Kidney tubule cell (primary cell): ENCODE measurements at places on chromosomes 2 and 18.

- DNase-seq, result no peak
These were observed 132.2 kb downstream of the FMNL2 start for GRCh38 chr2:152466980-152467676.

DNA sequence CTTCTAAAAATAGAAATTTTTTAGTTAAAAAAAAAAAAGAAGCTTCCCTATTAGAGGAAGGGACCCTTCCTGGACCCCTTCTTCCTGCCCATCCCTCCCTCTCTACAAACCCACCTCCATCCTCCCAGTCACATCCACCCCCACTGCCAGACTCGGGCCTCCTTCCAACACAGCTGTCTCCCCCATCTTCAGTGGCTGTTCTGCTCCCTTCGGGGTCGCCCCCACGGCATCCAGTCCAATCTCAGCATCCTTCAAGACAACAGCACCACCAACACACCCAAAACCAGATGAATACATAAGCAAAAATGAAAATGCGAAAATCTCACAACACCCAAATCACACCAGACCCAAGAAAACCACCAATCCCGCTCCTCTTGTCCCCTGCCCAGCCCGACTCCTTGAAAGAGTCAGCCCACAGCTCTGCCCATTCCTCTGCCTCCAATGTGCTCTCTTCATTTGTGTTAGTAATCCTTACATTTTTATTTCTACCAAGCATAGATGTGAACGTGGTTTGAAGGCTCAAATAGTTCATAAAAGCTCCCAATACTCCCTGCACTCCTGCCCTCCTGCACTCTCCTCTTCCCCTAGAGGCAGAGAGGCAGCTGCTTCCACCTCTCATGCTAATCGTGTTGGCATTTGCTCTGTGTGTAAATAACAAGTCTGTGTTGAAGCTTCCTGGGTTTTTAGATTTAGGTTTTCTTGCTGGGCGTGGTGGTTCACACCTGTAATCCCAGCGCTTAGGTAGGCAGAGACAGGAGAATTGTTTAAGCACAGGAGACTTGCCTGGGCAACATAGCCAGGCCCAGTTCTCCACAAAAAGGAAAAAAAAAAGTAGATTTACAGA is 37.0 kb downstream of the MAL start:
- DNase-seq, result no peak

GRCh38 chr2:28471214-28471613 is 24.6 kb upstream of the PLB1 start:
- DNase-seq, result no peak

- peak; percentile 97 for DNase-seq
These were observed 101.2 kb downstream of the KCTD18 start for GRCh38 chr2:200408428-200409316.

DNA sequence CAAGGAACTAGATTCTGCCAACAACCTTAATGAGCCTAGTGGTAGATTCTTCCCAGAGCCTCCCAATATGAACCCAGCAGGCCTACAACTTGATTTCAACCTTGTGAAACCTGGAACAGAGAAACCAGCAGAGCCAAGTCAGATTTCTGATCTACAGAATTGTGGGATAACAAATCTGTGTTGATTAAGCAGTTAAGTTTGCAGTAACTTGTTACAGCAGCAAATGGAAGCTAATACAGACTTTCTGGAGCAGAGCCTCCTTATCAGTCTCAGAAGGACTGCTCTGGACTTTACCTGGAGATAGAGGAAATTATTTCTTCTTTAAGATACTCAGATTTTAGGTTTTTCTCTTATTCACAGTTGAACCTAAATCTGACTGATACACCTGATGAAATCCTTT is 225.5 kb downstream of the DYM start:
- DNase-seq, result no peak

- peak; percentile 29 for DNase-seq
These were observed 97.8 kb downstream of the MYT1L start for GRCh38 chr2:2233171-2233826.

DNA sequence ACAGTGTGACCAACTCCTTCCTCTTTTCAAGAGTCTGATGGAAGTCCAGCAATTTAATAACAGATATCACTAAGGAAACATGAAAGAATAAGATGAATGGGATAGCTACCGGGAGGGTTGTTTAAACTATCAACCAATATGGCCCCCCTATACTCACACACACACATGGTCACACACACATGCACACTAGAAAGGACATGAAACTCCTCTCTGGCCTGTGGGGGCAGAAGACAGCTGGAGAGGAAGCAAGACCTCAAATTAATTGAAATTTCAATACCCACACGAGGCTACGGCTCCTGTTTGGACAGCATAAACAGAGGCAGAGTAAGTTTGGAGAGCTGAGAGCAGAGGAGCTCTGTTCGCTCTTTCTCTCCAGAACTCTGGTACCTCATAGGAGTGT is 34.7 kb upstream of the REEP1 start:
- no peak for DNase-seq

DNA sequence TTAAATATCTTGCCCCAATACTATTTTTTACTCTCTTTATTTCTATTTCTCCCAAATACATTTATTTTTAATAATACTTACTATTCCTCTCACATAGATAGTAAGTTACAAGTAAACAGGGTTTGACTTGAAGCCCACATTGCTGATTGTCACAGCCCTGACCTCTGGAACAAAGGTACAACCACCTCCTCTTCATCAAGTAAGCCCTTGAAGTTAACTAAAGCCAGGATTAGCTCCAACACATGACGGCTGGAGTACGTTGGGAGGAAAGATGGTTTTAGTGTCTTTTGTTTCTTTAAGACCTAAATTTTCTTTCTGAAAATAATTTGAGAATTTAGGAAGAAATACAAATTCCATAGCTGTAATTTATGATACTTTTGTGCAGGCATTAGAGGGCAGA is 949 bp downstream of the MYOM1 start:
- no peak for DNase-seq

GRCh38 chr2:175430236-175430635 is 248.7 kb upstream of the ATP5MC3 start:
- no peak for DNase-seq

DNA sequence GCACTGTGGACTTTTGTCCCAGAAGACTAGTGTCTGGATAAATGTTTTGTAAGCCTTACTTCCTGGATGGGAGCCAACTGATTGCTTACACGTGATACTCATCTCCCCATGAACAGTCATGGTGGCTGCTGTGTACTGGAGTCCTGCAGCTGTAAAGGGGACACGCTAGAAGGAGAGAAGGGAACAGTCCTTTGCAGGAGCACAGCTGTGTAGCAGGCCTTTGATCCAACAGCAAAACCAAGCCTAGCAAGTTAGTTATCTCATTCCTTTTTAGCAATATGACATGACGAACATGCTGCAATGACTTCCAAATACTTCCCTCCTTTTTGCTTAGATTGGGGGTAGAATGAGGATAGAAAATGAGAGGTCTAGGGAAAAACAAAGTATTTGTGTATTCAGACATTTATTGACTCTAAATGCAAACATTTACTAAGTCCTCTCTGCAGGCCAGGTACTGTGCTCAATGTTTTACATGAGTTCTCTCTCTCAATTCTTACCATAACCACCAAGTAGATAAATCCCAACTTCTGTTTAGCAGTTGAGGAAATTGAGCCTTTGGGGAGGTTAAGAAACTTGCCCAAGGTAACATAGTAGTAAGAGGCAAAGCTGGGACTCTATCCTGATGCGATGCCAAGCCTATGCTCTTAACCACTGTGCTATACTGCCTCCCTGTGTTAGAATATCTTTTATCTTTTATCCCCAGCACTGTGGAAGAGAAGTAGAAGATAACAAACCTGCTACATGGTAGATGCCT is 55.4 kb upstream of the CD28 start:
- peak; percentile 72 for DNase-seq

DNA sequence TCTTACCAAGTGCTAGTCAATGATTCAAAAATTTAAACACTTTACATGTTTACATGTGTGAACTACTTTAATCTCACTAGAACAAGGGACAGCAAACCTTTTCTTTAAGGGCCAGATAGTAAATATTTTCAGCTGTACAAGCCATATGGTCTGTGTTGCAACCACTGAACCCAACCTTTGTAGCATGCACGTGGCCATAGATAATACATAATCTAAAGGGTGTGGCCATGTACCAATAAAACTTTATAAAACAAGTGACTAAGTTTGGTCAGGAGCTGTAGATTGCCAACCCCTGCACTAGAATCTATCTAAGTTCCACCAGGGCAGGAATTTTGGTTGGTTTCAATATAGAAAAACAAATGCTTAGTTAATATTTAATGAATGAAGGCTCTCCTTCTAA is 18.4 kb upstream of the SPRED2 start:
- no peak for DNase-seq

DNA sequence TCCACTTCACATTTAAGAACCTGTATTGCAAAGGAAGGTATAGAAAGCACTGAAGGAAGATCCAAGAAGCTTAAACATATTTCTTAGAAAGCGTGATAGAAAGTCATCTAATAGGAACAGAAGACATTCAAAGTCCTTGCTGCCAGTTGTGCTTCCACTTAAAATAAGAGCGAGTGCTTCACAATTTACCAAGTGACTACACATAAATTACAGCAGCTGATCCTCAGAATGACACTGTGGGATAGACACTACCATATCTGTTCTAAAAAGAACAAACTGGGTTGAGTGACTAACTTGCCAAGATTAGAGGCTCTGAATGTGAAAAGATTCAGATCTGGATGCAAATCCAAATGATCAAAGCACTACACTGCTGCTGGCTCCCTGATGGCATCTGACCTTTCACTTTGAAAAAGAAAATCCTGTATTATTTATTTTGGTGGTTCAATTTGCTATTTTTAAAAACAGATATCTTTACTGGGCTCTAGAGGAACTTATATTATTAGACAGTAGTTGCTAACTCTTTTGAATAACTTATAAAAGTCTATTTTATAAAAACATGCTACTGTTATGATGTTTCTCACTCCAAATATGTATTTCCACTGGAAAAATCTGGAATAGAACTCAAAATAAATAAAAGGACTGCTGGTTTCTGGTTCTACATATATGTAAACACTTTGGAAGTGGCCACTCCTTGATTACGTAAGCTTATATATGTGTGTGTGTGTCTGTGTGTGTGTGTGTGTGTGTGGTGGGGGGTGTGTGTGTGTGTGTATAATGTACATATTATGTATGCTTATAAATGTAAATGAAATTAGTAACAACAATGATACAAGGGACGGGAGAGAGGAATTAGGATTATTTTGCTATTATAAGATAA is 57.4 kb downstream of the KIDINS220 start:
- no peak for DNase-seq

DNA sequence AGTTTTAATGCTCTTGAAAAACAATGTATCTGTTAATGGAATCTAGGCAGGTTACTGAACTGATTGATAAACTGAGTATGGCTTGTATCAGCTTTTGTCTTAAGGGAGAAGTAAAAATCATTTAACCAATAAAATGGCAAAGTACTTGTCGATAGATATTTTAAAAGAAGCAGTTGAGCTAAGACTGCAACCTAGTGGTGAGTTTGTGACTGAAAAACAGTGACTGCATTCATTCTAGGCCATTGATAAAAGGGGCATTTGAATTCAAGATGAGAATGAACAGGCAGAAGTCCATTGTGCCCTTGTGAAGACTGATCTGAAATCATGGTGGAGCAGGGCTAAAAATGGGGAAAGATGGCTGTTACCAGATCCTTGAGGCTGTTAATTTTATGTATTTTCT is 59.4 kb upstream of the MSTN start:
- no peak for DNase-seq

- DNase-seq, result peak; percentile 22
These were observed 717.7 kb upstream of the FAM98A start for GRCh38 chr2:34316788-34317187.

GRCh38 chr2:216163518-216163917 is 54.4 kb downstream of the XRCC5 start:
- DNase-seq, result no peak

DNA sequence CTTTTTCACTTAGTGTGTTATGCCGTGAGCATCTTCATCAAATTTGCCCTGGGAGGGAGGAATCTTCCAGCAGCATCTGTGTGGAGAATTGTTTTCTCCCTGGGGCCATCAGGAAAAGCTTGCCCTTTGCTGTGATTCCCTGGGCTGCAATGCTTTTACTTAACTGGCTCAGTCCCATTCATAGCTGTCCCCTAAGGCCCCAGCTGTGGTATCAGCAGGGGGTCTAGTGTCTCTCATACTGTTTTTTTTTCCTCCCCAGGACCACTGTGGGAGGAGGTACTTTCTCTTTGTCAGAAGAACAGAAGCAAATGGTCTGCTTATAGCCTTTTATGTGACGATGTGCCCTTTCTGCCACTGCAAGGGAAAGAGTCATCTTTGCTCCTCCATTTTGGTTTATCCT is 176.8 kb upstream of the CELF4 start:
- DNase-seq, result no peak

DNA sequence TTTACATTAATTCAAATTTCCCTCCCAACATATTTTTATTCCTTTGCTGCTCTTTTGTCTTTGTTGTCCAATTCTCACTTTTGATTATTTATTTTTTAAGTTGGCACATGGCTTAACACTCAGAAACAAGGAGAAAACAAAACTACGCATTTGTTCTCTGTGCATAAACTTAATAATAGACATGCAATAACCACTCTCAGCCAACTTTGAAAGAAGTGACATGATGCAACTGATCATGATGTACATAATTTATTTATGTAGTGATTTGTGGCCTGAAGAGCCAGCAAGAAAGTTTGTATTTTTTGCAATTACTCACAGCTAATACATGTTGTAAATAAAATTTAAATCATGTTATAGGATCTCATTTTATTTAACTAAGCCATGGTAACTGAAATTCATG is 942.8 kb upstream of the PIK3C3 start:
- no peak for DNase-seq

DNA sequence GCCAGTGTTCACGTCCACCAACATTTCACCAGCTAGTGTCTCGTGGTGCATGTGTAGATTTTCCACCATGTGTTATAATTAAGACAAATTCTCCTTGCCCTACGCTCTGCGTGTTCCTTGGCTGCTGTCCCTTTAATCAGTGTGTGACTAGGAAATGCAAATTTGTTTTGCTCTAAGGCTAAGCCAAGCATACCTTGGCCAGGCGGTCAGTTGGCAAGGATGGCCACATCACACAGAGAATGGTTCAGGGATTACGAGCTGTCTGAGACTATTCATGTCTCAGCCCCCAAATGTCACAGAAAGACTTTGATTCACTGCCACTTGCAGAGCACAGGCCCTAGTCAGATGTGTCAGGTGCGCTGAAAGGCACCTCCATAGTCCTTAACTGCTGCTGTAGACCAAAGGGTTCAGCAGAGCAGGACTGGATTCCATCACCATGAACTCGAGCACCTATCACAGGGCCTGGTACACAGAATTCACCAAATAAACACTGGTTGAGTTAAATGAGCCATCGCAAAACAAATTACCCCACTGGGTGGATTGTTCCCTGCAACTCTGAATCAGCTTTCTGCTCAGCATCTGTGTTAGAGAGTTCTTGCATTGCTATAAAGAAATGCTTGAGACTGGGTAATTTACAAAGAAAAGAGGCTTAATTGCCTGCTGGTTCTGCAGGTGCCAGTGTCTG is 128.4 kb downstream of the CABLES1 start:
- DNase-seq, result peak; percentile 47

- DNase-seq, result no peak
These were observed 55.4 kb downstream of the UXS1 start for GRCh38 chr2:106138543-106139237.
